ENCODE measurements at places on chromosomes 3 and 15.

DNA sequence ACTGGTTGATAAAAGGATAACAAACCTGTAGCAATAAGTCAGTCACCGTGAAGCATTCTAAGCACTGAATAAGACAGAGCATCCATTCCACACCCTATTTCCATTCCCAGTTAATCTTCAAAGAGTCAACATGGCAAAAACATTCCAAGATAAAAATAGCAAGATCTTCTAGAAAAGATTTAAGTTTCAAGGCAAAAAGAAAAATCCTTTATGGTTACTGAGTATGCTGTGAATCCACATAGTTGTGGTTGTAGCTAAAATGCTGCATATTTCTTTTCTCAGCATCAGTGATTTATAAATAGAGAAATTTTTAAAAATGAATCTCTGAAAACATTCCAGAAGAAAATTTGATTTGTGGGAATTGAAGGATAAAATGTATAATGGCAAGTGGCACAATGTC, 21.1 kb downstream of the GAP43 start:
- DNase-seq = no peak

GRCh38 chr15:42314818-42315217, 41.6 kb upstream of the TMEM87A start:
- no peak for DNase-seq

- no peak for DNase-seq
These were observed 9.3 kb upstream of the IL1RAP start for GRCh38 chr3:190504354-190505125.

DNA sequence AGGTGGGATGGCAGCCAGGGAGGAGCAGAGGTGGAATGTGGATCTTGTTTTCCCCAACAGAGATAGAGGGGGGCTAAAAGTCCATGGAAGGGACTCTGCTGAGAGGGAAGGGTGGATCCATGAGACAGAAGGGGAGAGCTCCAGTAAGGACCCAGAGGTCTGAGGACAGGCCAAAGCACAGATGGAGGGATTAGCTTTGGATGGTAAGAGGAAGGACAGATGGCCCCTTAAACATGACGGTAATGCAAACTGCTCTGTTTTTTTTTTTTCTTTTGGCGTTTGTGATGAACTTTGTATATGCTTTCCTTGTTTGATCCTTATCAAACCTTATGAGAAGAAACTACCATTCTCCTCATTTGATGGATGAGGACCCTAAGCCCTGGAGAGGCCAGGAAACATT, 96.2 kb downstream of the IGF1R start:
- DNase-seq = no peak

DNA sequence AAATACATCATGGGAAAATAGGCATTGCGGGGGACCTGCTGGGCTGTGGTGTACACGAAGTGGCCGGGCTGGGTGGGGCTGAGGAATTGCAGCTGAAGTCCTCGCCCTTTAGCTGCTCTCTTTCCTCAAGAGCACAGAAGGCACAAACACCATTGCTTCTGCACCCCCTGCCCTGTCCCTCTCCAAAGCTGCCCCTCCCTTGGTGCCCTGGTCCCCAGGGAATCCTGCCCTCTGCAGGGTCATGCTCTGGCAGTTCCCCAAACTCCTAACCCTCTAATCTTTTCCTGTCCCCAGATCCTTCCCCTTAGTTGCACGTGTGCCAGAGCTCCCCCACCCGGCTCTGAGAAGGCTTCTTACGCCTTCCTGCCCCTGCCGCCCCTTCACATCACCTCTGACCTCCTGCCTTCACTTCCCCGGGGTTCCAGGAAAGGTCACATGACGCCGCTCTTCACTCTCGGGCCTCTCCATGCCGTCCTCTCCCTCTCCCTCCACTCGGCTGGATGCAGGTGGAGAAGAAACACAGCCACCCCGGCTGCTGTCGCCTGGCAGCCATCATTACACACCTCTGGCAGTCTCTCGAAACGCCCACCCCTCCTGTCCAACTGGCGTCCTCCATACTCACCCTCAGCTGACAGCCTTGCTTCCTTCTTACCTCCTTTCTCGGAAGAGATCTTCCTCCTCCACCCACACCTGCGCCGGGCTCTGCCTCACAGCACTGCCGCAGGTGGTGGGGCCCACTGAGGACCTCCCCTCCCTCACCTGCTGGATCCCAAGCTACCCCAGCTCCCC, 6.9 kb upstream of the PCSK6 start:
- no peak for DNase-seq

- no peak for DNase-seq
These were observed 205.5 kb downstream of the MECOM start for GRCh38 chr3:169457807-169458697.
